ENCODE measurements at places on chromosomes 4 and X.

DNA sequence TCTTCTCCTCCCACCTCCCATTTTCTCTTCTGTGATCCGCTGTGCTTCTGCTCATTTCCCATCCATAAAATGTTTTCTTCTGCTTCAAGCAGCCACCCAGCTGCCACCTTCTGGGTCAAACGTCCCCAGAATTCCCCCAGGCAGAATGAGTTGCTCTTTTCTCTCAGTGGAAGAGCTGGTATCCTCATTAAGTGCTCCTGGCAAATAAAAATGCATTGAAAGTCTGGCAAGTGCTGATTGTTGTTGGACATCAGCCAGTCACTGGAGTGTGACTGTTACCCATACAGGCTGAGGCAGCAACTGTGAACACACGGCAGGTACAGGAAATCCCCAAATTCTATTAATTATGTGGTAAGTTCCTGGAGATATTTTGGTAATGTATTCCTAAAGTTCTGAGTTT, 52.6 kb downstream of the LIMCH1 start:
- DNase-seq, result no peak

DNA sequence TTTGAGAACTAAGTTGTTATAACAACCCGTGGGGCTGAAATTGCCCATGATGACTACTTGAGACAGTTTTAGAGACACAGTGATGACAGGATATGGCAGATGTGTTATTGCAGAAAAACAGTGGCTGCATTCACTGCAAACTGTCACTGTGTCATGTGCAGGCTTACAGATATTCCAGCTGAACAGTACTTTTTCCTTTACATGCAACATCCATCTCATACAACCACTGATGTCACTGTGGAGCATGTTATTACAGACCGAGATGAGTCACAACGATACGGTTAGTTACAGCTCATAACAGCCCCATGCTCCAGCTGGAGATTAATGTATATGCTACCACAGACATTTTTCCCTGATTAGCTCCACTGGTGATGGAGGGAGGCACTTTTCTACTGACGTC, 207.4 kb downstream of the TMA16 start:
- DNase-seq, result no peak

- no peak for DNase-seq
Observed at GRCh38 chrX:49147936-49148335, 14.6 kb upstream of the MAGIX start.

DNA sequence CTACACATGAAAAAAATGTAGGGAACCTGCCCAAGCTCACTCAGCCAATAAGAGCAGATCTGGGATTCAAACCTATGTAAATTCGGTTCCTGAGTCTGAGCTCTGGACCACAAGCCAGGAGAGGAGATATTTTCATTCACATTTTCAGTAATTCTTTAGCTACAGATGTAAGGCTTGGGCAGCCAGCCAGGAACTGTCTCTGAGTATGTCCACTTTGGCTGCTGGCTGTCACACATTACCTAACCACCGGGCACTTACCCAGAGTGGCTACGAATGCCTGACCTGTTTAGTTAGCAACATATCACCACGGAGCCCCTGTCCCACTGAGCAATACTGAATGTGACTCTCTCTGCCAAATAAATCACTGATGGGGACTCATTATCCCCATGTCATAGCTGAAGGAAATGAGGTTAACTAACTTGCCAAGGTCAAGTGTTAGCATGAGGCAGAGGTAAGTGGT, 15.3 kb downstream of the USP46 start:
- DNase-seq, result no peak

DNA sequence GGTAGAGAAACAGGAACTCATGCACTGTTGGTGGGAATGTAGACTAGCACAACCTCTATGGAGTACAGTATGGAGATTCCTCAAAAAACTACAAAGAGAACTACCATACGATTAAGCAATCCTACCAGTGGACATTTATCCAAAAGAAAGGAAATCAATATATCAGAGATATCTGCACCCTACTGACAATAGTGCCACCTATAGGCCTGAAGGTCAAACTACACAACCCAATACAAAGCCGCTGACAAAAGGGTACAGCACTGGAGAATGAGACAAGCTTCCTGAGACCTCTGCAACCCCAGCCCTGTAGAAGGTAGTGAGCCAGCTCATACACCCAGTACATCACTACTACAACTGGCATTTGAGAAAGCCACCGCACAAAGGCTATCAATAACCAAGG, 67.1 kb downstream of the CBR4 start:
- DNase-seq, result no peak

DNA sequence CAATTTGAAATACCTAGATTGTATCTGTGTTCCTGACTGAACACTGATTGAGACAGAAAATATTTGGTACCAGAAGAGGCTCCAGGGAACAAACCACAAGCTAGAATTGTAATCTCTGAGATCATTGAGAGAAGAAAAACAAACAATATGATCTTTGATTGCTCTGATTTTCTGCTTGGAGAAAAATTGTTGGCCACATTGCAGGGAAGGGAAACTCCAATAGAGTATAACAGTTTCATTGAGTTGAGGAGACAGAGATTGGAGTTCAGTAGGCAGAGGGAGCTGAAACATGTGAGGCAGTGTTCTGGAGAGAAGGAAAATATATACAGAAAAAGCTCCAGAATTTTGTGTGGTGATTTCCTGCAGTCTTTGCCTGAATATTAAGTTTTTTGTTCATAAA, 158.2 kb downstream of the C4orf33 start:
- no peak for DNase-seq

- DNase-seq, result no peak
Observed at GRCh38 chrX:138519296-138519695, 192.2 kb downstream of the FGF13 start.

DNA sequence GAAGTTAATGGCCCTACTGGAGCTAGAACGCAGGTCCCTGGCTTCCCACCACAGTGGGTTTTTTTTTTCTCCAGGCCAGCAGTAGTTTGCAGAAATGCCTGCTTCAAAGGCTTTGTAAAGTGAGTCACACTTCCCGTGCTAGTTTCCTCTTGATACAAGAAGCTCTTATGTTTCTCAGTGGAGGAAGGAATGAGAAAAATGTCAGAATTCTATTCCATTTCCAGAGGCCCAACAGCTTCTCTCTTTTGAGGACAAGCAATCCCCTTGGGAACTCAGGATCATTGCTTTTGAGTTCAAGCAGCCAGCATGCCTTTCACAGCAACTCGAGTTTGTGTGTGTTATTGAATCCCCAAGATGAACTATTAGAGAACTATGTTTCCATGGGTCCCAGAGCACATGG, 134.3 kb downstream of the GUCY2F start:
- no peak for DNase-seq

DNA sequence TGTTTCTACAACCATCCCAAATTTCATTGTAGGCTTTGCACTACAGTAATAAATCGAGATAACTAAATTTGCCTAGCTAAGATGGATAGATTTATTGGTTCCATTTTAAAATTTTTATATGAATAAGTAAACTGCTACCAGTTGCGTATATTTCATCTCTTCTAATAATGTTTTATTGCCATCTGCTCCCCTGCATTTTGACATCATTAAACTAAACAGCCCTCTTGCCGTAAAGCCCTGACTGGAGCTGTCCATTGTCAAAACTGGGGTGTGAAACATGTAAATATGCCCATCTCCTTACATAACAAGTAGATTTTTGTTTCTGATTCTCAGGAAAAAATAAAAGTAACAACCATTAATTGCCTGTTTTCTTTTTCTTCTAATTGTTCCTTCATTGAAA, 130.8 kb upstream of the BMPR1B start:
- no peak for DNase-seq

All from activated T-cell treated with anti-CD3 and anti-CD28 coated beads for 1 hour (primary cell).